Tibial artery (tissue), 4 donors: ENCODE measurements at places on chromosomes 1 and 21.

- no peak for DNase-seq
- H3K27ac ChIP-seq: no peak overlapping the region
- H3K4me1 ChIP-seq: no peaks in the 10 kb centered on the region
- H3K27me3 ChIP-seq: no peaks in the 10 kb centered on the region
Measured at GRCh38 chr1:113215015-113215414, 142.0 kb downstream of the LRIG2 start.

GRCh38 chr1:19374926-19375325, 62.8 kb downstream of the SLC66A1 start:
- H3K4me3 ChIP-seq: no peak overlapping the region
- peaks cover 31% of the 10 kb centered on the region for H3K4me1 ChIP-seq
- H3K27me3 ChIP-seq: no peaks in the 10 kb centered on the region
- H3K36me3 ChIP-seq: peaks cover 79% of the 10 kb centered on the region

- H3K36me3 ChIP-seq: no peaks in the 10 kb centered on the region
- H3K4me1 ChIP-seq: peaks cover 28% of the 10 kb centered on the region
- DNase-seq: peak; percentile 39
- H3K27me3 ChIP-seq: peaks cover 24% of the 10 kb centered on the region
- peak overlapping the region; percentile 32 for H3K4me3 ChIP-seq
Measured at GRCh38 chr1:161196111-161196510, 2.7 kb downstream of the ADAMTS4 start.

GRCh38 chr1:43241413-43241836, 28.4 kb upstream of the TMEM125 start:
- H3K4me1 ChIP-seq: no peaks in the 10 kb centered on the region
- DNase-seq: peak; percentile 38
- no peaks in the 10 kb centered on the region for H3K27me3 ChIP-seq

- H3K27me3 ChIP-seq: no peaks in the 10 kb centered on the region
- DNase-seq: no peak
- H3K4me1 ChIP-seq: no peaks in the 10 kb centered on the region
- H3K36me3 ChIP-seq: no peaks in the 10 kb centered on the region
- H3K4me3 ChIP-seq: no peak overlapping the region
- H3K27ac ChIP-seq: no peak overlapping the region
Measured at GRCh38 chr1:38600905-38601304, 258.7 kb downstream of the RRAGC start.

DNA sequence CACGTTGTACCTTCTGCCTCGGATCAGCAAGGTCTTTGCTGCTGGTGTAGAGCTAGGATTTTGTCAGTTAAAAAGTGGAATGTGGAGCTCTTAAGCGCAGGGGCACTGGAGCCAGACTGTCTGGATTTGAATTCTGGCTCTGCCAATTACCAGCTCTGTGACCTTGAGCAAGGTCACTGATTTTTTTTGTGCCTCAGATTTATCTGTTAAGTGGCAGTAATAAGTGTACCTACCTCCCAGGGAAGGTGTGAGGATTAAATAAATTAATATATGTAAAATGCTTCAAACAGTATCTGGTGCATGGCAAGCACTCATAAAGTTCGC, 40.3 kb downstream of the UBE2U start:
- no peaks in the 10 kb centered on the region for H3K4me1 ChIP-seq
- H3K27ac ChIP-seq: no peak overlapping the region
- no peaks in the 10 kb centered on the region for H3K27me3 ChIP-seq
- no peak for DNase-seq

GRCh38 chr1:29381426-29381825, 145.1 kb downstream of the PTPRU start:
- H3K27ac ChIP-seq: no peak overlapping the region
- no peaks in the 10 kb centered on the region for H3K36me3 ChIP-seq
- DNase-seq: no peak
- no peak overlapping the region for H3K4me3 ChIP-seq
- H3K4me1 ChIP-seq: no peaks in the 10 kb centered on the region

GRCh38 chr1:148347781-148348180, 135.3 kb downstream of the PPIAL4G start:
- no peak overlapping the region for H3K4me3 ChIP-seq
- no peaks in the 10 kb centered on the region for H3K4me1 ChIP-seq
- no peak for DNase-seq
- H3K36me3 ChIP-seq: no peaks in the 10 kb centered on the region
- H3K27ac ChIP-seq: no peak overlapping the region

DNA sequence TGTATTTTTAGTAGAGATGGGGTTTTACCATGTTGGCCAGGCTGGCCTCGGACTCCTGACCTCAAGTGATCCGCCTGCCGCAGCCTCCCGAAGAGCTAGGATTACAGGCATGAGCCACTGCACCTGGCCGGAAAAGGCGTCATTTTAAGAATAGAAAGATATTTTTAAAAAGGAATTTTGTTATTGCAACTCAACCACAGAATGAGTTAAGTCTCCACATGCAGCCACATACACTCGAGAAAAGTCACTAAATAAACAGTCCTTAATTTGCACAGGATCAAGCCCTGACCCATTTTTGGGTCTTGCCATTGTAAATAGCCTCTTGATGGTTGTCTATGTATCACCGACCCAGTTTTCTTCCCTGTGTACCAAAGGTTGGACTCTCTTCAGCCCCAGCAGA, 85.5 kb downstream of the FBXO2 start:
- DNase-seq: no peak
- no peaks in the 10 kb centered on the region for H3K4me1 ChIP-seq
- H3K27me3 ChIP-seq: peaks cover 60% of the 10 kb centered on the region
- H3K27ac ChIP-seq: no peak overlapping the region
- no peaks in the 10 kb centered on the region for H3K36me3 ChIP-seq

DNA sequence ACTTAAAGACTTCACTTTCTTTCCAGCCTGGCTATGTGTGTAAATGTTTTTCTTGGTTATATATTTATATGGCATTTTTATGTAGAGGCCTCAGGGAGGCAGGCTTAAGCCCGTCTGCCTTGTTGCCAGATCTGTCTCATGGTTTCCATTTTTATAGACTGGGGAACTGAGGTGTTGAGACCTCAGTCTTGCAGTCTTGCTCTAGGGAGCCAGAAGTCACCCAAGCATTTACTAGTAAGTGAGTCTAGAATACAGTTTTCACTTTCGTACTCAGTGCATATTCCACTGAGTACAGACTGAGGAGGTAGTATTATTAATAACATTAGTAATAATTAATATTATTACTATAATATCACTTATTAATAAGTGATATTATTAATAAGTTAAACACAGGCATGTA, 161.4 kb downstream of the UCK2 start:
- H3K4me3 ChIP-seq: no peak overlapping the region
- DNase-seq: no peak
- no peaks in the 10 kb centered on the region for H3K36me3 ChIP-seq
- no peaks in the 10 kb centered on the region for H3K4me1 ChIP-seq
- H3K27me3 ChIP-seq: no peaks in the 10 kb centered on the region
